ENCODE measurements at places on chromosomes 2 and 18.

GRCh38 chr2:216015722-216016464, 2.5 kb upstream of the MREG start:
- DNase-seq: no peak

DNA sequence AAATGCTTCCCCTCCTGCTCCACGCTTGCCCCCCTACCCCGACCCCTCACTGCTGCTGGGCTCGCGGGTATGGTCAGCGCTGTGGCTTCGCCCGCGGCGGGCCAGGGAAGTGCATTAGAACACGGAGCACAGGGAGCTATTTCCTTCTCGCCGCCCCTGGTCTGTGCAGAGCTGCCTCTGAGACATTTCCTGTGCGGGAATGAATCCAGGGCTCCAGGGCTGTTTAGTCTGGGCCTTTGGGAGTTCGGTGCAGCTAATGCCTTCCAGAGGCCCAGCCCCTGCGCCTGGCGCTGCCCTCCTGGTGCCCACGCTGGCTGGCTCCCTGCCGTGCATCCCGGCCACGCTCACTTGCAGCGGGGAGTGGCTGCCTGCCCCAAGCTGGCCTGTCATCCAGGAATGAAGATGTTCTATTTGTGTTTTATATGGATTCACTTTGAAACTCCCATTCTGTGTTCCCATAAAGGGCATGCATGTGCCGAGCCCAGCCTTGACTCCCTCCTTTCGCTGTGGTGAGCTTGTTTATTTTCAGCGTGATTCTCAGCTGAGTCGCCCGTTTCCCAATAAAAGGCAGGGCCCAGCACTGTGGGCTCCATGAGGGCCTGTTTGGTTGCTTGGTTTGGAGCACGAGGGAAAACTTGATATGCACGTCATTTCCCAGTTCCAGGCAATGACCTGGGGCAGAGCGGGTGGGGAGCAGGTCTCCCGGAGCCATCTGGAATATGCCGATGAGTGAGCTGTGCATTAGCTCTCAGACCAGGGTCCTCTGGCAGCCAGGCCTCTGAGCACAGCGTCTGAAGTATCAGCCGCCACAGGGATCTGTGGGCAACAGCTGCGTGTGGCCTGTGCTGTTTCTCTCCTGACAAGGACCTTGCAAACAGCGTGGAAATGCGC, 42.7 kb downstream of the SH3RF3 start:
- no peak for DNase-seq

DNA sequence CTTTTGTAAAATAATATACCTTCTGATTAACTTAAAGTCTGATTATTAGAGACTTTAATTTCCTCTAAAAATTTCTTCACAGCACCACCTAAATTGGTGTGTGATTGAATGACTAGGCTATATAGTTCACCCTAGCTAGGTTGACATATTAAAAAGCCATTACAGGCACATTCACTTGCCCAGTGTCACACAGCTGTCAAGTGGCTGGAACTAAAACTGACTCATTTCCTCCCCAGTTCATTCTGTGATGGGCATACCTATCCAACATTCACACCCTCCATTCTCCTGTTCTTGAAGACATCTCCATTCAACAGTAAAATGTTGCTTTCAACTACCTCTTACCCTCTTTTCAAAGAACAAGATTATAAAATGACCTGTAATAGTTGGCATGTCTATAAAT, 334.5 kb downstream of the ARHGAP15 start:
- no peak for DNase-seq

DNA sequence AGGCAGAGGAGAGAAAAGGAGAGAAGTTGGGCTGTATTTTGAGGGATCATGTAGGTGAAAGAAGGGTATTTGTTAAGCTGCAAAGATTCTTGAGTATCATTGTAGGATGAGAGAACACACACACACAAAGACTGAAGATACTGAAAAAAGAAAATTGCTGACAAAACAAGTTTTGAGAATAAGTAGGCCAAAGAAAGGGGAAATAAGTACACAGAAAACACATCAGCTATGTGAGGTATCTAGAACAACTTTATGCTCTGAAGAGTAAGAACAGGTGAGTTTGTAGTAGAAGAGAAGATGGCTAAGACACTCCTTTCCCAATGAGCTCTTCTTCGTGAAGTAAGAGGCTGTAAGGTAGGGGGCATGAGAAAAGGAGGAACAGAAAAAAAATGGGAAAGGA, 28.2 kb downstream of the METTL8 start:
- DNase-seq: no peak

DNA sequence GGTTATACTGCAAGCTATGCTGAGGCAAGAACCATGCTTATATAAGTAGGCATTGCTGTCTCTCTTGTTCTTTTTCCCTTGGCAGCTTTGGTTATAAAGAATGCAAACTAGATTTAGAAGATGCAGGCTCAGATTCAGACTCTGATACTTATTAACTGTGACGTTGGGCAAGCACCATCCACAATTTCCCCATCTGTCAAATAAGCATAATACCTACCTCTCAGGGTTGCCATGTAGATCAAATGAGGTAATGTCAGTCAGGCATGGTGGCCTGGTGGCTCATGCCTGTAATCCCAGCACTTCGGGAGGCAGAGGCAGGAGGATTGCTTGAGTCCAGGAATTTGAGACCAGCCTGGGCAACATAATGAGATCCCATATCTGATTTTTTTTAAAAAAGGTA, 21.7 kb downstream of the ITGAV start:
- no peak for DNase-seq

- DNase-seq: no peak
Observed at GRCh38 chr2:50746526-50746925, 285.4 kb downstream of the NRXN1 start.

DNA sequence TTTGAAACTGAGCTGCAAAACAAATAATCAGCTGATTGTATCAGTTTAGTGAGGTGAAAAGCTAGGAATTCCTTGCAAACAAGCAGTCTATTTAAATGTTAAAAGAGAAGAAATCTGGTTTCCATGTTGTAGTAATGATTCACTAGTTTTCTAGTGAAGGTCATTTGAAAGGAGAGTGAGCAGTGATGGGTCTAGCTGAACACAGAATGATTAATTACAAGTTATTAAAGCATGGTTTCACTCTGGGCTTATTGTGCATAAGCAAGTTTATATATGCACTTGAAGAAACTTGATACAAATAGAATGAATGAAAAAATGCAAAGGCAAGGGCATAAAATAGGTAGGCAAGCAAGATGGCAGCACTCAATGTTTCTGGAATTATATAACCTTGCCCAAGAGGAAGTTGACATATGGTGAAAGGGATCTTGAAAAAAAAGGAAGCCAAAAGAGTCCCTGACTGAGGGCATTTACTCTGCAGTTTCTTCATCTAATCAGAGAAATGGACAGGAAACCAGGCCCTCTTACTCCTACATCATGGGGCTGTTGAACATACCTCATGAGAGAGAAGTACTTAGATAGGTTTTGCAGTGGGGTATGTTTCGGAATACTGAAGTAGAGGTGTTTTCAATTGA, 53.2 kb downstream of the PLCL1 start:
- DNase-seq: no peak

GRCh38 chr2:1598800-1599199, 145.5 kb downstream of the PXDN start:
- no peak for DNase-seq
